Activated naive CD8-positive, alpha-beta T cell treated with anti-CD3 and anti-CD28 coated beads for 36 hours (primary cell): ENCODE measurements at places on chromosomes 1 and 21.

GRCh38 chr1:150796374-150796773 is 11.7 kb downstream of the CTSK start:
- DNase-seq: no peak

- no peak for DNase-seq
Observed at GRCh38 chr1:108158893-108159453, 41.2 kb downstream of the SLC25A24 start.

- no peak for DNase-seq
Observed at GRCh38 chr1:245036102-245036501, 118.7 kb upstream of the KIF26B start.

DNA sequence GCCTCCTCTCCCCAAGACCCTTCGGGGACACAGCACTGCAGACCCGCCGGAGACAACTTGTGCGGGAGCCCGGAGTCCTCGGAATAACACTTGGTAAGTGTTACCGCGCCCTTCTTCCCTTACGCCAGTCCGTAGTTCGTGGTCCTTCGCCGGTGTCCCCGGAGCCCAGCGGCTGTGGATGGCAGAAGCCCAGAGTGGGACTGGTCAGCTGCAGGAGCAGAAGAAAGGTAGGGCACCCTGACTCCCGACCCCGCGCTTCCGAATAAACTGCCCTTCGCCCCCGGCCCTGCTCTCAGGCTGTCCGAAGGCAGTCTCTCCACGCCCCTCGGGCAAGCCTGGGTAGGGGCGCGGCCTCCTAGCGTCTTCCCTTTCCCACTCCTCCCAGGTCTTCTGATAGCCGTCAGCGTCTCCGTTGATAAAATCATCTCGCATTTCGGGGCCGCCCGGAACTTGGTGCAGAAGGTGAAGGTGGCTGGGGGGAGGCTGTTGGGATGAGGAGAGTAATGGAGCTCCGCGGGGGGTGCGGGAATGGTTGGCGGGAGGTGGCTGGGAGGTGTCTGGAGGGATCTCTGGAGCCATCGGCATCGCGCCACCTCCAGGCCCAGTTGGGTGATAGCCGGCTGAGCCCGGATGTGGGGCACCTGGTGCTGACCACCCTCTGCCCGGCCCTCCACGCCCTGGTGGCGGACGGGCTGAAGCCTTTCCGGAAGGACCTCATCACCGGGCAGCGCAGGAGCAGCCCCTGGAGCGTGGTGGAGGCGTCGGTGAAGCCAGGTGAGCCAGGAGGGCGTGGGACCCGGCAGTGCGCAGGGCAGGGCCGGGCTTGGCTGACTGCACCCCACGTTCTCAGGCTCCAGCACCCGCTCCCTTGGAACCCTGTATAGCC is 4.3 kb downstream of the RUSC1 start:
- peak; percentile 35 for DNase-seq

GRCh38 chr1:21567241-21568005 is 58.2 kb downstream of the ALPL start:
- no peak for DNase-seq

GRCh38 chr21:39209334-39209688 is 26.1 kb upstream of the PSMG1 start:
- DNase-seq: no peak

DNA sequence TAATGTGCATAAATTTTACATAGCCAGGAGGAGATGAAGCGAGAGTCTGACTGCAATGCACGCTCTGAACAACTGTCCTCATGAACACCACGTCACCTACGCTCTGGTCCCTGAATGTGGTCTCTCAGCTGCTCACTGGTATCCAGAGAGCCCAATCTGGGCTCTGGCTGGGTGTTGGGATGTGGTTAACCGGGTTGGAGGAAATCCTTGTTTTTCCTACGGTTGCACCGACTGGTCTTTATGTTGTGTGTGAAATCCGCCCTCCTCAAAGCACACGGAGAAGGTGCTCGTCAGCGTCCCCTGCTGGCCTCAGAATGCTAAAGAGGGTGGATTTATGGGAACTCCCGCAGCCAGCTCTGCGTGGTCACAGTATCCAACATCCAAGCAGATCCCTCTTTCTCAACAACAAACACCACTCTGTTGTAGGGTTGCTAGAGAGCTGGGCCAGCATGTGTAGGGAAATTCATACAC is 51.8 kb upstream of the FAM89A start:
- DNase-seq: peak; percentile 16

DNA sequence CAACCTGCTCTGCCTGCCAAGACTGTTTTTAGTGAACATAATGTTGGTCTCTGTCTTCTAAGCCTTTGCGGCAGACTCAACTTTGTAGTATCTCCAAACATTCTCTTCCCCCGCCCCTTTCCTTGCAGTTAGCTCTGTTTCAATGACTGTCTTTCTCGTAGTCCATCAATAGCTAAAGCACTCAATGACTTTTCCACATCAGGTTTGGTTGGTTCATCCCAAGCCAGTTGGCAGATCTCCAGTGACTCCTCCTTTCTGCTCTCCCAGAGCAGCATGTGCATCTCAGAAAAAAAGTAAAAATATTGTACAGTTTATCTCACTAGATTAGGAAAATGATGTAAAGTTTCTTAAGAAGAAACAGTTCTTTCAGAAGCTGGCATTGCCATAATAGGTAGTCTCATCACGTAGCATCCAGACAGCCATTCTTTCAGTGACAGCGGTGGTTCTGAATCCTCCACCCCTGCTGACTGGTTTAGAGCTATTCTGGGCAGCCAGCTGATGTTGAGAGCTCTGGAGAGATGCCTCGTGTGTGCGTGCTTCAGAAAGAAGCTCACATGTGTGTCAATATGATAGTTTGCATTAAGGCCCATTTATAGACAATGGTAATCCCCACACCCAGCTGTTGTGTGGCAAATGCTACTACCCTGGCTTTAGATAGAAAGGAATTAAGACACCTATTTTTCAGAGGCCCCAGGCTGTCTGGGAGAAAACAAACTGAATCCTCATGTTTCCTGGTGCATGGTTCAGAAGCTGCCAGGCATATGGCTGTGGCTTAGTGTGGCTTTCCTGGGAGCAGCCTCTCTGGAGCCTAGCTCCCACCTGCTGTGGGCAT is 53.2 kb downstream of the CNN3 start:
- no peak for DNase-seq

DNA sequence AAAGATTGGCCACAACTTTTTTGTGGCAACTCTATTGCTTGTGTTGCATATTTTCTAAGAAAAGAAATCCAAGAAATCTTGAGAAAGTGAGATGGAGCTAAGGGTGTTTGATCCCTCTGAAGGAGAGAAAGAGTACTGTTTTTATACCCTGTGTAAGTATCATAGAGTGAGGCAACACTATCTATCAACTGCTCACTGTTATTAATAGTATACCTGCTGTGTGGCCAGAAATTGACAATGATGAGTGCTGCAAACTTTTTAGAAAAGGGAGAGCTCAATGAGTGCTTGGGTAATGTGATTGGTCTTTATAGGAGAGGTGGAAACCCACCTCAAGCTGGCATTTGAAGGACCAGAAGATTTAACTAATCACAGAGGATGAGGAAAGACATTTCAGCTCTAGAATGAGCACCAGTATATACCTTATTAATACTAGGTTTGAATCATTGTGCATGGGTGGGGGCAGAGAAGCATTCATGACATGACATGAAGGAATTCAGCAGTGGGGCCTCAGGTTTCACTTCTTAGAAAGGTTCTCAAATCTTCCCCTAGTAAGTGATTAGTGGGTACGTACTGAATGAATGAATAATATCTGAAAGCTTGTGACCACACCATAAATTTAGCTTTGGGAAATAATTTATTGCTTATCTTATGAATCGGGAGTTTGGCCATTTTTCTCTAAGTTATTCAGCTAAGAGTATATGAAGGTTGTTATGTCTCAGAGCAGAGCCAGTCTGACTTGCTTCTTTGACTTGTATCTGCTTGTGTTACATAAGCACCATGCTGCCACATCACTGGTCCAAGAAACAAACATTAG is 169.2 kb upstream of the SGIP1 start:
- DNase-seq: no peak

- DNase-seq: peak; percentile 65
Observed at GRCh38 chr1:16905110-16905867, 9.5 kb downstream of the RNU1-2 start.

DNA sequence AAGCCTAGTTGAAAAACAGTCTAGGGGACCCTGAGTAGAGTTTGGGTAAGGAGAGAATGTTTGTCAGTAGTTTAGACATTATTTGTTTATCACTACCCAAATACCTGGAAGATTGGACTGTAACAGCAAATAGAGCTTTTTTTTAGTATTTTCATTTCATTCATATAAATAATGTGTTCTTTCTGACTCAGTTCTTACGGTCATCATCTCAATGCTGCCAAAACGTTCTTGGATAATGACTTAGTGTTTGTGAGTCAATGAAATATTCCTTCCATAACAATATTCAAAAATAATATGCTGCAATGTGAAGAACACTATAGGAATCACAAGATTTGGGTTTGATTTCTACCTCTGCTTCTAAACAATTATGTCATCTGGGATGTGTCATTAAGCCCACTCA is 400.0 kb upstream of the PKN2 start:
- DNase-seq: no peak

GRCh38 chr1:64701886-64702285 is 43.0 kb upstream of the RAVER2 start:
- DNase-seq: no peak
